ENCODE measurements at places on chromosomes 16 and 17. TPM values are rescaled to one million over a fixed set of nuclear protein-coding genes. Genes with fewer than 3 reads are reported as not detected.

GRCh38 chr16:47699106-47699505 is 238.0 kb downstream of the PHKB start:
- no peak for DNase-seq

- DNase-seq: peak; percentile 37
These were observed 4.2 kb upstream of the ATXN7L3 start for GRCh38 chr17:44203731-44204440.

- no peak for DNase-seq
These were observed 6.6 kb downstream of the IGF2BP1 start for GRCh38 chr17:49003557-49004511.

DNA sequence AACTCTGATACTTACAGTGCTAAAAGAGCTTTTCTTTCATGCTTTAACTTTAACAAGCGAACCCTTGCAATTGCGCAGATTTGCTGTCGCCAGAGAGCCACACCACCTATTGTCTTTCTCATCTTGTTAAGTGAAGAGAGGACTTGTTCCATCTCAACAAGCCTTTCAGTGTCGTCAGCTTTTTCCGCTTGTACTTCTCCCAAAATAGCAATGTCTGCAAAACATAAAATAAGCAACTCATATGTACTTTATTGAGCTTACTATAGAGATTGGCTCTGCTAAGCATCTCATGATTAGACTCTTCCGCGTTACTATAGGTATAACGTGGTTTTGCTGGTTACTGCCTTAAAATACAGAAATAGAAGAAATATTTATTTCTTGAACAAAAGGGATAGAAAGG is 51.9 kb downstream of the ABCA8 start:
- no peak for DNase-seq

DNA sequence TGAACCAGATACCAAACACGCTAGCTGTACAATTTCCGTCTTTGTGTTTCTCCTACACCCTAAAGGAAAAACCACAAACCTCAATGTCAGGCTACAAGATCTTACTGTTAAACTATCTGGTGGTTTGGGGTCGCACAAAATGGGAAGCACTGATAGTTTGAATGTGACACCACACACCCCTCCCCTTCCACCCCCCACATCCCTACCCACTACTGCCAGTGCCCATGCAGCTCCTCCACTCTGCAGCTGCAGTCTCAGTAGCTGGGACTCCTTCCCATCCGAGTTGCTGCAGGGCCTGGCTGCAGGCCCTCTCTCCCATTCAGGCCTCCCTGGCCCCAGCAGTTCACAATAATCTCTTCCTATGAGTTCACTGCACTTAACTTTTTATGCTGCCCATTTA is 18.4 kb downstream of the TRAP1 start:
- no peak for DNase-seq

GRCh38 chr17:44807093-44807816 is 22.8 kb downstream of the GJC1 start:
- DNase-seq: no peak

GRCh38 chr17:3691617-3692067 is 4.3 kb downstream of the P2RX5 start:
- no peak for DNase-seq

DNA sequence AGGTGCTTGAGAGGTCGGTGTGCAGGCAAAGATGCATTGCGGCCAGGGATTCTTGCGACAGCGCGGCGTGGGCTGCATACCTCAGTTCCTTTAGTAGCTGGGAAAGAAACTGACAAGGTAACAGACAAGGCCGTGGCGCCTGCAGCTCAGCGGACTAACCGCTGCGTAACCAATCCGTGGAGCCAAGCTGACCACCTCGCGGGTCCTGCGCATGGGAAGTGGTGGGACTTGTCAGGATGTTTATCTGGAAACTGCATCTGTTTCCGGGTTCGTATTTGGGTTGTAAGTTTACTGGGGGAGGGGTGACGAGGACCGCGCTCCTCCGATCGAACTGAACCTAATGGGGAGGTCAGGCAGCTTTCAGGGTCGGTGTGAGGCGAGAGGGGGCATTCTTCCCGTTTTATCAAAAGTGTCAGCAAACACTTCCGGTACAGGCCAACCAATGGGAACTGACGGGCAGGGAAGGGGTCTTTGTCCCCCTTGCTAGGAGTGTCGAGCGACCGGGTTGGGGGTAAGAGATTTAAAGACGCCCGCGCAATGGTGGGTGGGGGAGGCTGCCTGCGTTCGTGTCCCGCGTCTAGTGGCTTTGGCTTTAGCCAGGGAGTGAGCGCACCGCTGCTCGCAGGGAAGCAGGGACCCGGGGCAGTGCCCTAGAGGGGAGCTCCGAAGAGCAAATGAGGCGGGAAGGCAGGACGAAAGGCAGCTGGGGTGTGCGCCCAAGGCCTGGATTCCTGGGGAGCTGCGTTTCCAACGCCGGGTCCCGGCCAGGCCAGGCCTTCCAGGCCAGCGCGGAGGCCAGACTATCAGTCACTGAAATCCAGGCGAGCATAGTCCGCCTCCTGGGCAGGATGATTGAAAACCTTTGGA is 7.0 kb downstream of the IRX6 start:
- DNase-seq: no peak

DNA sequence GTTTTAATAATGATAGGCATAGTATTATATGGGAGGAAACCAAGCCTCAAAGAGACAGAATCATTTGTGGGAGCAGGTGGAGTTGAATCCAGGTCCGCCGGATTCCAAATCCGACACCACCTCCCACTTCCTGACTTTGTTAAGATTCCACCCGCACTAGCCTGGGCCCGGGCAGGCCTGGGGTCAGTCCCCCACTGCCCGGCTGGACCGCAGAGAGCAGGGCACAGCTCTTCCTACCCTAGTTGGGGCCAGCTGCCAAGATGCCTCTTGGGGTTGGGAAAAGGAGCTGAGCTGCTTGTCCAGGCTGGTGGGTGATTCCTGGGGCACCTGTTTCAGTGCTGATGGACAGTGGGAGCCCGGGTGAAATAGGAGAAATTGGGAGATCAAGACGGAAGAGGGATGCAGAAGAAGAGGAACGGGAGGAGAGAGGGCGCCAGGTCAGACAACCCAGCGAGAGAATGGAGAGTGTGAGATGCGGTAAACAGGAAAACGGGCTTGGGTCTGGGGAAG is 53.9 kb downstream of the OR1D5 start:
- DNase-seq: no peak

- DNase-seq: no peak
These were observed 17.1 kb downstream of the C16orf82 start for GRCh38 chr16:27083861-27084261.

GRCh38 chr17:42783062-42783790 is 2.8 kb downstream of the WNK4 start:
- DNase-seq: peak; percentile 89

DNA sequence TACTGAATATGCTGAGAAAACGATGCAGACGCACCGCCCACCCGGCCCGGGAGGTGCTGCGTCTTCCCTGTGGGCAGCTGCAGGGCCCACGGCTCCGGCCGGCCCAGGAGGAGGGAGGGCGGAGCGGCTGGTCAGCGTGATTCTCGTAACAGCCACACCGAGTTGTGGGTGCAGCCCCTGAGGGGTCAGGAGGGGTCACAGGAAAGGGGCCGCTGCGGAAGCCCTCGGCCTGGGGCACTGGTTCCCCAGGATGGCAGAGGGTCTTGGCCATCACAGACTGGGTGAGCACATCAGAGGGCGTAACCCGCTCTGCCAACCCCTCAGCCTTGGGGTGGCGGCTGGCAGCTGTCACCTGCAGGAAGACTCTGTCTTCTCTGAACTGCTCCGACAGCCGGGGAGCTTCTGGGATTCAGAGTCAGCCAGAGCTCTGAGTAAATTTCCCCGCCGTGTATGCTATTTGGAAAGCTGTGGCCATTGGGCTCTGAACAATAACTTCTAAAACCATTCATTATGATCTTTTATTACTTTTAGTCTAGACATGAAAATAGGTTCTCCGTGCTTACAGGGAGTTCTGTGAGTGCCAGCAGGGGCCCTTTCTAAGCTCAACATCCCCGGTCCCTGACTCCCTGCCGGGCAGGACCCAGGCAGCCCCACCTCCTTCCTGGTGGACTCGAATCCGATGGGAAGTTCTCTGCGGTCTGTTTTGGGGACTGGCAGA is 87.4 kb upstream of the CHMP6 start:
- DNase-seq: no peak

DNA sequence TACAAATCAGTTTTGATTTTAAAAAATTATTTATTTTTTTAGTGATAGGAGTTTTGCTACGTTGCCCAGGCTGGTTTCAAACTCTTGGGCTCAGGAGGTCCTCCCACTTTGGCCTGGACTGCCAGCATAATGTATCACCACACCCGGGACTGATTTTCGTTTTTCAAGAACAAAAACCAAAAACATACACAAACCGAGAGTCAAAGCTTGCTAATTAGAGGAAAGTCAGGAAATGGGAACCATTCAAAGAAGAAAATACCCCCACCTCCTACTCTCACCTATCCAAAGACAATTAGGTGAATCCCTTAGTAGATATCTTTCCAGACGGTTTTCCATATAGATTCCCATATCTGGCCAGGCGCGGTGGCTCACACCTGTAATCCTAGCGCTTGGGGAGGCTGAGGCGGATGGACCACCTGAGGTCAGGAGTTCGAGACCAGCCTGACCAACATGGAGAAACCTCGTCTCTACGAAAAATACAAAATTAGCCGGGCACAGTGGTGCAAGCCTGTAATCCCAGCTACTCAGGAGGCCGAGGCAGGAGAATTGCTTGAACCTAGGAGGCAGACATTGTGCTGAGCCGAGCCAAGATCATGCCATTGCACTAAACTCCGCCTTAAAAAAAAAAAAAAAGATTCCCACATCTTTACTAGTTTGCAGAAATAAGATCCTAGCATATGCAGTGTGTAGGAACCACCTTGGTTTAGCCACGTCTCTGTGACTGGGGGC is 883 bp upstream of the SPN start:
- DNase-seq: no peak

- no peak for DNase-seq
These were observed 34.7 kb downstream of the SOCS3 start for GRCh38 chr17:78325076-78325687.

- DNase-seq: peak; percentile 35
These were observed 7.0 kb upstream of the IL27 start for GRCh38 chr16:28513484-28514181.

- no peak for DNase-seq
These were observed 170.2 kb downstream of the RAB11FIP4 start for GRCh38 chr17:31561469-31562375.

DNA sequence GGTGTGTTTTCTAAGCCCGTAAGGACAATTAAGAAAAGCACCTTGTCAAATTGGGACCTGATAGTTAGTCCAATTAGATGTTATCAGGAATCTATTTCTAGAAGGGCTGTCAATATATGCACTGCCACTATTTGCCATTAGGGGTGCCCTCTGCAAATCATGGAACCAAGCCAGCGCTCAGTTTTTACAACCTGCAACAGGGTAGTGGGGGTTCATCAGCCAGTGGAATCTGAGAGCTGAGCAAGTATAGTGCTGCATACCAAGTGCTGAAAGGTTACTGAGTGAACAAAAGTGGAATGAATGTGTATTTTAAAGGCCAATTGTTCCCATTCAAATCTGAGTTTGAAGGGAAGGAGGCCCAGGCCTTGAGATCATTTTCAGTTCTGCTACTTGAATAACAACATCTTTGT is 10.4 kb downstream of the PRR11 start:
- DNase-seq: peak; percentile 48

- DNase-seq: peak; percentile 37
These were observed 70.2 kb downstream of the PARN start for GRCh38 chr16:14559809-14560241.

GRCh38 chr16:85571813-85572619 is 41.1 kb upstream of the GSE1 start:
- DNase-seq: no peak

- DNase-seq: no peak
These were observed 699.2 kb upstream of the RBFOX1 start for GRCh38 chr16:6633456-6633855.

GRCh38 chr17:75241996-75242460 is 19.4 kb downstream of the GGA3 start:
- DNase-seq: no peak

DNA sequence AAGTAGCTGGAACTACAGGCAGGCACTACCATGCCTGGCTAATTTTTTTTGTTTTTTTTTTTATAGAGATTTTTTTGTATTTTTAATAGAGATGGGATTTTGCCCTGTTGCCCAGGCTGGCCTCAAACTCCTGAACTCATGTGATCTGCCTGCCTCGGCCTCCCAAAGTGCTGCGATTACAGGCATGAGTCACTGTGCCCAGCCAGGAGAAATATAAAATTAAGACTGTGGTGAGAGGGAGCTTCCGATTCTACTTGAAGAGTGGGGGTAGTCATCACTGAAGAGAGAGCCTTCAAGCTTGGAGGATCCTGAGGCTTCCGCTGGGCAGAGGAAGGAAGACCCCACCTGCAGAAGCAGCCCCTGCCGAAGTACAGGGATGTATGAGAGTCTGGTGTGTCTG is 34.4 kb upstream of the RGS9 start:
- DNase-seq: no peak

DNA sequence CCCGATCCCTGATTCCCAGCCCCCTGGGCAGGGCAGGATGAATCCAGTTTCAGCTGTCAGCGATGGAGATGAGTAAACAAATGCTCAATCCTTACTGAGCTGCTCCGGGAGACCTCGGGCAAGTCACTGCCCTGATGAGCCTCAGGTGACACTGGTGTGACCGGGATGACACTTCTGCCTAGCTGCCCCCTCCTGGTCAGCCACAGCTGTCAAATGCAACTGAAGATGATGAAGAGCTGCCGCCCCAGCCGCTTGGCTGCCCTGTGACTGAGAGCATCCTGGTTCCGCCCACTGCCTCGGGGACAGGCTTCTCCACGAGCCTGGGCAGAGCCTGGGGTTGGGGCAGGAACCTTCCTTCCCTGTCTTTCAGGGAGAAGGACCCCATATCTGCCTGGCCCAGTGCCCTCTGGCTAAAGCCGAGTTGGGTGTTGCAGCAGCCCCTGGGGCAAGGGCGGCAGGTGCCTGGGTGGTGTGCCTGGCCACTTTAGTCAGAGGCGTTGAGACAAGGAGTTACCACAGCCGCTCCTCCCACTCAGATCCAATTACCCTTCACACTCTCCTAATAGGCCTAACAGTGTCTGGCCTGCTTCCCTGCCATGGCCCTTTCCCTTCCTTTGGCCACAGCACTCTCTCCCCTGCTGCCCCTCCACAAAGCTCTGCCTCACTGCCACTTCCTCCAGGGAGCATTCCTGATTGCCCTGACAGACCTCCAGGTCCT is 5.5 kb downstream of the CCL17 start:
- peak; percentile 42 for DNase-seq

- DNase-seq: peak; percentile 72
These were observed 32.6 kb upstream of the MEOX1 start for GRCh38 chr17:43694081-43694870.

DNA sequence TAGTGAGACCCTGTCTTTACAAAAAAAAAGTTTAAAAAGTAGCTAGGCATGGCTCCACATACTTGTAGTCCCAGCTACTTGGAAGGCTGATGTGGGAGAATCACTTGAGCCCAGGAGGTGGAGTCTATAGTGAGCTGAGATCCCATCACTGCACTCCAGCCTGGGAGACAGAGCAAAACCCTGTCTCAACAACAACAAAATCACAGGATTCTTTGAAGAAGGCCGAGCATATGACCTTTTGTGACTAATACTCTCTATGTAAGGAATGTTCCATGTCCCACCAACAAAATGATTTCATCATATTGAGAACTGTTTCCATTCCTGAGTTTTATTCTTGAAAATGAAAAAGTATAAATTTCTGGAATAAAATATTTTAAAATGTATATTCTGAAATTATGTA is 58.9 kb upstream of the EFCAB3 start:
- DNase-seq: no peak

HS3ST3A1 gene
- 0.53 TPM for total RNA-seq

TEX14 gene
- total RNA-seq: under 0.01 TPM

PEMT gene
- total RNA-seq: 35.1 TPM

PRSS21 gene
- total RNA-seq: 2.8 TPM

SP2 gene
- total RNA-seq: 1.7 TPM

TSPOAP1 gene
- 0.26 TPM for total RNA-seq

FBXO39 gene
- not detected for total RNA-seq

ARL17B gene
- total RNA-seq: 1.5 TPM

CNTNAP1 gene
- 0.53 TPM for total RNA-seq

MYH1 gene
- not detected for total RNA-seq

CA7 gene
- total RNA-seq: not detected
